Ascending aorta (tissue), 2 donors: ENCODE measurements at places on chromosomes 5 and 9.

- DNase-seq = no peak
Observed at GRCh38 chr5:109744261-109744660, 54.5 kb downstream of the MAN2A1 start.

GRCh38 chr9:107243742-107244141, 39.3 kb upstream of the RAD23B start:
- DNase-seq = no peak

GRCh38 chr5:52985306-52985705, 3.8 kb upstream of the ITGA2 start:
- no peak for DNase-seq

- no peak for DNase-seq
Observed at GRCh38 chr5:77366717-77367500, 125.2 kb downstream of the WDR41 start.

DNA sequence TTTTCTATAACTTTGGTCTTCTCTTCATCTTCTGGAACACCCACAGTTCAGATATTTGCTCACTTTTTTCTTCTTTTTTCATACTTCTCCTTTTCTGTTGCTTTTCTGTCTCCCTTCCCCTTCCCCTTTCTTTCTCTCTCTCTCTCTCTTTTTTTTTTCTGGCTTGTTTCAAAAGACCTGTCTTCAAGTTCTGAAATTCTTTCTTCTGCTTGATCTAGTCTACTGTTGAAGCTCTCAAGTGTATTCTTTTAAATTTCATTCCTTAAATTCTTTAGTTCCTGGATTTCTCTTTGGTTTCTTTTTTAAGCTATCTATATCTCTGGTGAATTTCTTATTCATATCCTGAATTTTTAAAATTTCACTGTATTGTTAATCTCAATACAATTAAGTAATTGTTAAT, 11.2 kb downstream of the ALG2 start:
- DNase-seq = no peak

- DNase-seq = no peak
Observed at GRCh38 chr5:139397921-139398320, 3.0 kb upstream of the PROB1 start.

- no peak for DNase-seq
Observed at GRCh38 chr9:16924311-16924915, 53.9 kb upstream of the BNC2 start.

GRCh38 chr9:95336281-95336680, 18.8 kb upstream of the FANCC start:
- DNase-seq = no peak

- no peak for DNase-seq
Observed at GRCh38 chr9:132823370-132824145, 54.5 kb downstream of the AK8 start.

DNA sequence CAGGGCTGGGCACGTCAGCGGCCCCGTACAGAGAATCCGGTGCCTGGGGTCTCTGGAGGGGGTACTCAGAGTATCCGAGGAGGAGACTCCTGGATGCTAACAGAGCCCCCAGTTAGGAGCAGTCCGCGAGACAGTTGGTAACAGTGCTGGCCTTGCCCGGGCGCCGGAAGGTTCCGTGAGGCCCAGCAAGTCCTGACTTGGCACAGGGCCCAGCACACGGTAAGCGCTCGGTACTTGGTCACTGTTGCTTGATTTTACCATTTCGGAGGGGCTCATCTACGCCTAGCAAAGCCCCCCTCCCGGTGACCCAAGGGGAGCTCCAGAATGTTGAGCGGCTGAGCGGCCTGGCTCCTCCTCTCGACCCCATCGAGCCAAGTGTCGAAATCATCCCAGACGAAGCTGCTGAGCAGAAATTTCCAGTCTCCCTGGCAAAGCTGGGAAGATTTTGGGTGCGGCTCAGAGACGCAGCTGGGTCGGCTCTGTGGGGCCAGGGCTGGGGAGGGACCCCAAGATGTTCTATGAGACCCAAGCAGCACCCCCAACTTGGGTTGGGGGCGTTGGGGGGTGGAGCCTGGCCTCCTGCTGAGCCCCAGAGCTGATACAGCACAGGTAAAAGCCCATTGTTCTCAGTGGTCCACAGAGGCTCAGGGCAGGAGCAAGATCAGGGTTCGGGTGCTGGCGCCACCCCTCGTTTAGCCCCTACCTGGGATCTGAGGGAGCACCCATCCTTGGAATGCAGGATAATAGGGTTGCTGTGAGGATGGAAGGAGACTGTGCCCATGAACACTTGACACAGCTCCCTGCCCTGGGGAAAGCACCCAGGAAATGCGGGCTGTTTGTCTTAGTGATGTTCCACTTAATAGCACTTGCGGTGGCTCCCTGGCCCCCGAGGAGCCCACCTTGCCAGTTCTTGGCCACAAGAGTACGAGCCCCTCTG, 137.2 kb downstream of the C9orf50 start:
- DNase-seq = peak; percentile 85

DNA sequence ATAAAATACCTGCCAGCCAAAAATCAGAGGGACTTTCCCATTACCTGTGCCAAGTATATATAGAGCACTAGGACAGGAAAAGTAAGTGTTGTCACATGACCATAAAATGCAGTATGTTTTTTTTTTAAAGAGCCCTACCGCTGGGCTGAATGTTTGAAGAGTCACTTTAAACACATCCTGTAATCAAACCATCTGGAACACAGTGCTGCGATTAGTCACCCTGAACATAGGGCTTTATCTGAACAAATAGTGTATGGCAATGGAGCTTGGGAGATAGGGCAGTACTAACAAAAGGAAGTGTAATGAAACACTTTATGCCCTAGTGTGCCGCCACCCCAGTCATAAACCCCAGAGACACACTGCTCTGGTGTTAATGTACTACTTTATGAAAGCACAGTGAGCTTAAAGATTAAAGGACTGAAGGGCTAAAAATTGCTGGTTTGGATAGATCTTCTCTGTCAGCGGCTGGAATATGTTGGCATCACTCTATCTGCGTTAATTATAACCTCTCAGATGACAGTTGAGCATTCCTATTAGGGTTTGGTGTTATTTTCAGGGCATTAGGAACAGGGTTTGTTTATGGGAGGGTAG, 90.4 kb downstream of the ZNF608 start:
- no peak for DNase-seq

GRCh38 chr9:130930132-130930803, 8.8 kb downstream of the FIBCD1 start:
- no peak for DNase-seq

- DNase-seq = no peak
Observed at GRCh38 chr5:14174230-14174636, 31.1 kb downstream of the TRIO start.

DNA sequence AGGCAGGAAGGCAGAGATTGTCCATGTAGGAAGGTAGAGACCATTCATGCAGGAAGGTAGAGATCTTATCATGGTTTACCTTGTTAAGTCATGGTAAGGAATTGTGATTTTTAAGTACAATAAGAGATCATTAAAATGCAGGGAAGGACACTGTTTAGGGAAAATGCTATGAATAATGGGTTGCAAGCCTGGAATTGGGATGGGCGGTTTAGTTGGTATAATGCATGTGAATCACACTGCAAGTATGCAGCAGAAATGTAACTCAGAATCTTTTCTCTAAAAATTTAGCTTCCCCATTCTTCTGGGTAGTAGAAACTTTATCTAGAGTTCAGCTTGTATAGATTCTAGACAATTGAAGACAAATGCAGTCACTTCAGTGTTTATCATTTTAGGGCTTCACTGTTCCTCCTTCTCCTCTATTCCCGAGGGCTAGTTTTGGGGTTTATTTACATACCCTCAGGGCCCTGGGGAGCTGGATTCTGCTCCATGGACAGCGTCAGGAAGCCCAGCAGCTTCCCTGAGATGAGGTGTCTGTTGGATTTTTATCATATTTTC, 212.0 kb downstream of the SREK1 start:
- no peak for DNase-seq

- no peak for DNase-seq
Observed at GRCh38 chr5:121573721-121574382, 277.8 kb upstream of the FTMT start.

GRCh38 chr5:10110228-10110627, 139.5 kb downstream of the ATPSCKMT start:
- DNase-seq = no peak

- no peak for DNase-seq
Observed at GRCh38 chr5:127097278-127097677, 24.0 kb upstream of the C5orf63 start.

GRCh38 chr5:125346316-125346715, 599.9 kb upstream of the ZNF608 start:
- DNase-seq = no peak

DNA sequence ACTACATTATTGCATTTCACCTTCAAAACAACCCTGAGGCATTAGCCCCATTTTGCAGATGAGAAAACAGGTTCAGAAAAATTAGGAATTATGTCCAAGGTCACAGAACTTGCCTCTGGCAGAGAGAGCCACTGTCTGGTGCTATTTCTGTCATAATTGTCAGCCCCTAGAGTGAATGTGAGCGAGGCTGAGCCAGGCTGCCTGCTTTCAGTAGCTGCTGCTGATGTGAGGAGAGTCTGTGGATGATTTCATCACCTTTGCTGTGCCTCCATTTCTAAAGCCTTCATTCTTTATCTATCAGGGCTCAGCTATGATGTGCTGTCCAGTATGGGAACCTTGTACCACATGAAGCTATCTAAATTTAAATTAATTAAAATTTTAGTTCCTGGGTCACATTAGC, 71.4 kb downstream of the INSYN2B start:
- no peak for DNase-seq

GRCh38 chr5:111863801-111864200, 106.8 kb upstream of the NREP start:
- DNase-seq = no peak

- DNase-seq = no peak
Observed at GRCh38 chr5:35047785-35048404, at the start of gene AGXT2. Gene AGXT2, minus strand, starts transcription at chr5:35047949. Its CDS starts 57 bp downstream, at chr5:35047892.

GRCh38 chr5:165272436-165272835, 1767.0 kb downstream of the MAT2B start:
- no peak for DNase-seq

DNA sequence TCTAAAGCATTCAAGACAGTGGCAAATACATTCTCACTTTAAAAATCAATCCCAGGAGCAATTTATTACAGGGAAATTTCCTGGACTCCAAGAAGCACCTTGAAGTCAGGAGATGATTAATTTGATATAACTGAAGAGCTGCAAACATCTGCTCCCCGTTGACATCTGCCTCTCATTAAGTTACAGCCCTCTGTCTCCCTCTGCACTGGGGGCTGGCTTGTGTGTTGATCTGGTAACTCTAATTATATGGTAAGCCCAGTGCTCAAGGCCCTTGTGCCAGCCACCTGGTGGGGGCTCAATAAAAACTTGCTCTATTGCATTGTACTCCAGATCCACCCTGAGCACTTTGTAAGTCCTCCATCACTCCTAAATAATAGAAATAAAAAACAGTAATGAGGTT, 131.1 kb upstream of the ZNF462 start:
- no peak for DNase-seq

- DNase-seq = no peak
Observed at GRCh38 chr5:36505021-36505420, 101.4 kb upstream of the SLC1A3 start.

GRCh38 chr5:157161996-157162395, 4.1 kb downstream of the GARIN3 start:
- DNase-seq = no peak

DNA sequence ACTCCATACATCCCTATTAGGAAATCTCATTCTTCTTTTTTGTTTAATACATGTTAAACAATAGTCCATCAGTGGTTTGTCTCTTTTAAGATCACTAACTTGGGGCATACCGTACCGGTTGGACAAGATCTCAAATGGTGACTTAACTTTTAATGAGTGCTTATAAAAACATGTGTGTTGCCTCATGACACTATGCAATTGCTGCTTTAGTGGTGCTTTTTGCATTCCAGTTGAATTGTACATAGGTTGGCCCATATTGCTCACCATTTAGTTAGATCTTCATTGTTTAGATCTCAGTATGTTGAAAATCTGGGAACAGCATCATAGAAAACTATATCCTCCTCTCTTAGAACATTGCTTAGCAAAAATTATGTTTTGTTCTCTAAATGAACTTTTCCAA, 17.8 kb downstream of the C9orf85 start:
- no peak for DNase-seq

- DNase-seq = no peak
Observed at GRCh38 chr5:142486581-142486980, 161.8 kb upstream of the SPRY4 start.

GRCh38 chr9:88994469-88995199, 3.4 kb downstream of the S1PR3 start:
- no peak for DNase-seq

DNA sequence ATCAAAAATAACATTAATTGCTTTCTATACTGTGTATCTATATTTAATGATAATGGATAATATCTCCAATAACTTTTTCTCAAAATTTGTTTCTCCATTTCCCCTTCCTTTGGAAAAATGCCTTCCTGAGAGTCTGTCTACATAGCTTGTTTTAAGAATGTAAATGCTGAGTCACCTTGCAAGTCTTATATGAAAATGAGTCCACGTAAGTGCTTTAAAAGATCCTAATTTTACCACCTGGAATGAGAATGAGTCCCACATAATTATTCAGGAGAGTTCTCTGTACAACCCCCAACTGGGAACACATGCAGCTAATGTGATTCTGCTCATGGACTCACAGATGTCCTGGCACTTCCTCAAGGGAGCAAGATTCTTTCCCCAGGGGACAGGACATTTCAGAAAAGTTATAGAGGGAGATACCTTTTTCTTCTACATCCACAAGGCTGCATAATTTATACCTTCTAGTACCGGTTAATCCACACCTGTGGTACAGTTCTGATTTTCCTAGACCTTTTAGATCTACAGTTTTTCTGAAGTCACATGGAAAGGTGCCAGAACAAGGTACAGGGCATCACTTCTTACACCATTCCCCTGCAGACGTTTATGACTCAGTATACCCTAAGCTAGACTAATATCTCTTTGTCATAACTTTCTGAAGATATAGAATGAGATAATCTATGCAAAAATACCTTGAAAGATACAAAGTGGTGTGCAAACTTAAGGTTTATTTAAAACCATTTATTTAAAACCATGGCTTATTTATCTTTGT, 314.1 kb downstream of the CETN3 start:
- DNase-seq = no peak

DNA sequence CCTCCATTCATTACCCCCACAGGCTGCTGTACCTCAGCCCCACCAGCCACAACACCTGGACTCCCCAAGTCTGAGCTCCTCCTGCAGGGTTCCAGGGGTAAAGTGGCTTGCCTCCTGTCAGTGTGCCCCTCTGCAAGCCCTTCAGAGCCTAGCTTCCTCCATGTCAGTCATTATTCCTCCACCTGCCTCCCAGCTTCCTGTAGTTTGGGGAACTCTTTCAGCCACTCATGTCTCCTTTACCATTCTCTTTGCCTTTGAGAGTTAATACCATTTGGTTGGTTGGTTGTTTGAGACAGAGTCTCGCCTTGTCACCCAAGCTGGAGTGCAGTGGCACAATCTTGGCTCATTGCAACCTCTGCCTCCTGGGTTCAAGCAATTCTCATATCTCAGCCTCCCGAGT, 36.2 kb downstream of the IRF1 start:
- DNase-seq = no peak
